NCI-H2081 treated with DMSO at 0.1 percent for 48 hours (cell line): ENCODE measurements at places on chromosomes 1 and 21.

GRCh38 chr1:33438364-33439160 lies 7.7 kb upstream of the PHC2 start:
- no peak for DNase-seq

DNA sequence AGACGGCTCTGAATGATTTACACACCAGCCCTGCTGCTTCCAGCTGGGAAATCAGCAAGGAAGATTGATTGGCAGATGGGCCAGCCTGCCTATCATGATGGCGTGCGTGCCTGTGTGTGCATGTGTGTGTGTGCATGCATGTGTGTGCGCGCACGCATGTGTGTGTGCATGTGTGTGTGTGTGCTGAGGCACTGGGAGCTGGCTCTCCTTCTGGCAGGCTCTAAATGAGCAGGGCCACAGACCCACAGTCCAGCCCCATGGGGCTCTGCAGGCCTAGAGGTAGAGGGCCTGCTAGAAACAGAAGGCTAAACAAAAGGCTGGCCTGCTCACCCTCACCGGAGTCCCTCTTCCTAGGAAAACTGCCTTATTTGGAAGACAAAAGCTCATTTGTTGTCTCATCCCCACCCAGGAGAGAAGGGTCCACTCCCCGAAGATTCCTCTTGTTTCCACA lies 6.0 kb downstream of the KLHDC8A start:
- DNase-seq: no peak

- no peak for DNase-seq
Observed at GRCh38 chr1:182634306-182635072, 30.3 kb upstream of the RGS16 start.

- DNase-seq: no peak
Observed at GRCh38 chr1:233025157-233025556, 74.7 kb downstream of the NTPCR start.

DNA sequence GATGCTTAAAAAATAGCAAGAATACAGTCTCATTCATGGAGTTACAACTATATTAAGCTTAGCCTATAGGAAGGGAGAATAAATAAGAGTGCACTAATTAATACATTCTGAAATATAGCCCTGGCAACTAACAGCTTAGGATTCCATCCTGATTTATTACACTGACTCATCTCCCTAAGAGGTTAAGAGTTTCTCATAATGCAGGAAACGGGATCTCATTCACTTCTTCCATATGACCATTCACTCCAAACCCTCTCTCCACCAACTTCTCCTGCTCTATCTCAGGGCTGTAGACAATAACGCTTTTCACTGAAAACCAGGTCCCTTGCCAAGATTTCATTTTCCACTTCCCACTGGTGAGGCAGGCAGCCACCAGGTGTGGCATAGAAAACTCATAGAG lies 168.5 kb upstream of the PLD5 start:
- DNase-seq: no peak

- DNase-seq: no peak
Observed at GRCh38 chr1:236861560-236862218, 66.6 kb downstream of the MTR start.

- DNase-seq: no peak
Observed at GRCh38 chr1:20343149-20343937, 52.7 kb downstream of the VWA5B1 start.

GRCh38 chr1:178573330-178573729 lies 60.4 kb downstream of the TEX35 start:
- DNase-seq: no peak

DNA sequence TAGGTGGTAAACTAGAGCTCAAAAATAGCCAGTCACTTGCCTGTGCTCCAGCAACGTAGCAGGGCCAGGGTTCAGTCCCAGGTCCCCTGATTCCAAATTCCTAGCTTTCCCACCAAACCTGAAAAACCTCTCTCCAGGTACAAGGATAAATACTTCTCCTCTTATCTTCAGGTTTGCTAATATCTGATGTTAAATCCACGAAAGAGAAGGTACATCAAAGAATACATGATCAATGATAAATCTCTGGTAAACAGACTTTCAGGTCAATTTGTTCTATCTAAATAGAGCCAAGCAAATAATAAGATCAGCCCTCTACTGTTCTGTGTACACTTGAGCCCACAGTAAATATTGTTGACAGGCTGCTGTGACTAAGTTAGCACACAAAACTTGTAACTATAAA lies 52.1 kb upstream of the AKT3 start:
- DNase-seq: no peak

GRCh38 chr1:104291156-104291555 lies 541.5 kb downstream of the AMY1C start:
- DNase-seq: no peak

DNA sequence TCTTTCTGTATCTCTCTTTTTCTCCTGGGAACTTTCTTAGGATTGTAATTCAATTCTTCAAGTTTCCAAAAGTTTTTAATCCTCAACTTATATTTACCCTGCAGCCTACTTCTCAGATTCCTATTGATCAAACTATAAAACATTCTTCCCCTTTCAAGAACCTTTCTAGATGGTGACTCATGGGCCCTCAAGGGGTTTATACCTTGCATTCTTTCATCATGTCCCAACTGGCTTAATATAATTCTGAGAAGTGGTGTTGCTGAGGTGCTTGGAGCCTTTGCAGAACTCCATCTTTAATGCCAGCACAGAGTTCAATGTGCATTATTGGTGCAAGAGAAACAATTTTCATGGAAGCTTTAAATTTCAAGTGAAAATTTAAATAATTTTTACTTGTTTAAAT lies 273.4 kb downstream of the VAV3 start:
- no peak for DNase-seq

DNA sequence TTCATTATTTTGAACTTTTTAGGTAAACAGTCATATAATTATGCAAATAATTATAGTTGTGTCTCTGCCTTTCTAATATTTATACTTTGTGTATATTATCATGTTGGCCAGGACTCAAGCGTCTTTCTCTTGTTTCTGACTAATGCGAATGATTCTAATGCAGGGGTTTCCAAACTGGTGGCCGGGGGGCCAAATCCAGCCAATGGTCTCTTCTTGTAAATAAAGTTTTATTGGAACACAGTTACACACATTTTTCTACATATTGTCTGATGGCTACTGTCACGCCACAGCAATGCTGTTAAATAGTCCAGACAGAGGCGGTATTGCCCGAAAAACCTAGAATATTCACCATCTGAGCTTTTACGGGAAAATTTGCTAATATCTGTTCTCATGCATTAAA lies 8.9 kb upstream of the POFUT2 start:
- DNase-seq: no peak

GRCh38 chr1:194952171-194952570 lies 1656.1 kb downstream of the KCNT2 start:
- DNase-seq: no peak

DNA sequence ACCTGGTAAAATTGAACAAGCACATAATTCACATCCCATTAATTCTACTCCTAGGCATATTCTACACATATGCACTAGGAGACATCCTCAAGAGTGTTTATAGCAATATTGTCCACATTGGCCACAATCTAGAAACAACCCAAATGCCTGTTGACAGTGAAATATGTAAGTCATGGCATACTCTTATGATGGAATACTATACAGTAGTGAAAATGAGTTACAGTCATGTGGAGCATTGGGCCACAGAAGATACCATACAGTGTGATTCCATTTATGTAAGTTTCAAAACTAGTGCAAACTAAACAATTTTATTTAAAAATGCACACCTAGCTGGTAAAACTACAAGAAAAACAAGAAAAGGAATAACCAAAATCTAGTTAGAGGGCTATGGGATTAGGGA lies 19.1 kb downstream of the CHIT1 start:
- no peak for DNase-seq

DNA sequence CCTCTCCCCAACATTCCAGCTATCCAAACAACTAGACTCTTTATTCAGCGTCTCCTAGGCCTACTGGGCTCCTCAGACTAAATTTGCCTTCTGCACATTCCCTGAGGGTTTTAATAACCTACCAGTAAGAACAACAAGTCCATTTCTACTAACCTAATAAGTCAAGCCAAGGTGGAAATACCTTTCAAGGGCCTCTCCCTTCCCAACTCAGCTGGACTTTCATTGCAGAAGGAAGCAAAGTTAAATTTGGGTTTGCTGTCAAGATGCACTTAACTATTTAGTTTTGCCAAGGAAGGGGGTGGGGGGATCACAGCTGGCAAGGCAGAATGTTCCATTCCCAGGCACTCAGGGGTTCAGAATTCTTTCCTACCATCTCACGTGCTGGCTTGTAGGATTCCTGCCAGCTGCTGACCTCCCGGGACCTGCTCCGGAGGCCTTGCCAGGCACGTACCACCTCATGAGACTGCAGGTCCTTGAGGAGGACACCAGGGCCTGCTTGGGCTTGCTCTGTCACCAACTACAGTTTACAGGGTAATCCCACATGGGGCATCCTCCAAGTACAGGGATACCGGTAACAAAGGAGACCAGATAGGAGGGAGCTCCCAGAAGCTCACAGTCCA lies 29.8 kb downstream of the SLC30A1 start:
- DNase-seq: no peak

- no peak for DNase-seq
Observed at GRCh38 chr1:226017070-226017469, 17.9 kb upstream of the SDE2 start.

GRCh38 chr21:41432562-41433460 lies 6.8 kb downstream of the MX1 start:
- DNase-seq: no peak

- DNase-seq: no peak
Observed at GRCh38 chr1:56864430-56864829, 9.8 kb downstream of the C8A start.

DNA sequence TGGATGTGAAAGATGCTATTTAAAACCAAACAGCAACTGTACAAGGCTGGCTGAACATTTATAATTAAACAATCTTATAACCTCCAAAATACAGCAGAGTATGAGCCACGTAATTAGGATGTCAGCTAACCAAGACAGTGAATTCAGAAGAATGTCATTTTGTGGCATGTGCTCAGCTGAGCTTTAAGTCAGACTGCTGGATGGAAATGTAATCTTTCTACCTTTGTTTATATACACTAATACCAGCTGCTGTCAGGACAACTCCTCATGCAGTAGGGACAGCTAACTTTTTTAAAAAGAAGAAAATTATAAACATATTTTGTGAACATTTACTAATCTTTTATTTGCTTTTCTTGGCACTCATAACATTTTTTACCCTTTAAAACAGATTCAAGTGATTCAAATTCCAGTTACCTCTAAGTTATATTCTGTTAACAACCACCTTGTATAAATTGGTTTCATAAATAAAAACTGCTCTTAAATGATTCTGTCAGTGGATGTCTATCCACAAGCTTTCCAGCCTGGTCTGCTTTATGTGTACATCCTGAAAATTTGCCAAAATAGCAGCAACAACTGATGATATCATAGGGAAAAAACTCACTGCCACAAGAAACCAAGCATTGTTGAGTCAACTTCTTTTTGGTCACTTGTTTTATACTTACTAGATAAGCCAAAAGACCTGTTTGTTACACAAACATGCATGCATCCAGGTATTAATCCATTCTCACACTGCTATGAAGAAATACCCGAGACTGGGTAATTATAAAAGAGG lies 36.1 kb downstream of the DPH5 start:
- no peak for DNase-seq

GRCh38 chr1:156428746-156429288 lies 59.8 kb downstream of the RHBG start:
- DNase-seq: no peak
